ENCODE measurements at places on chromosomes 2 and 18. TPM values are rescaled to one million over a fixed set of nuclear protein-coding genes. Genes with fewer than 3 reads are reported as not detected.

GRCh38 chr2:64207573-64207972, 63.4 kb upstream of the PELI1 start:
- no peak for DNase-seq

GRCh38 chr18:61595615-61596251, 262.5 kb downstream of the CDH20 start:
- DNase-seq: no peak

DNA sequence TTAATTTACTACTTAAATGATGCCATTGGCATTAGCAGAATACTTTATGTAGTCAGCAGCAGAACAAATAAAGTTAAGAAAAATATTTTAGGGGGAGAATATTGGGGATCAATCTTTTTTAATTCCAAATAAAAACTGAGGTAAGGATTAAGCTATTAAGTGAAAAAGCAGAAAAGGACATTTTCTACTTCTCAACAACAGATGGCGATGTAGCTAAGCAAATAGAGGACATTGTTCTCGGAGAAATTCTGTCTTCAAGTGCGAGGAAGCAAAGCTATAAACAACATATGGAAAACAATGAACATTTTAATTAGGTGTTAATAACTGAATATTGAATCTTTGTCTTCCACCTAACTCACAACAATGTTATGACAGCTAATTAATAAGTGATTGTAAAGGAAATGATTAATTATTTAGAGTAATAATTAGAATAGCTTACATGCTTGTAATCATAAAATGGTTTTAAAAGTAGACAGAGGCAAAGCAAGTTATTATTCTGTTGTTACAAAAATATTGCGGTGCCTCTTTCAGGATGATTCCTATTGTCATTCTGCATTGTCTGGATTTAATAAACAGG, 32.9 kb upstream of the CCDC93 start:
- DNase-seq: no peak

GRCh38 chr2:7209757-7210555, 292.7 kb downstream of the RNF144A start:
- DNase-seq: peak; percentile 59

GRCh38 chr2:103809941-103810441, 1043.9 kb upstream of the POU3F3 start:
- no peak for DNase-seq

DNA sequence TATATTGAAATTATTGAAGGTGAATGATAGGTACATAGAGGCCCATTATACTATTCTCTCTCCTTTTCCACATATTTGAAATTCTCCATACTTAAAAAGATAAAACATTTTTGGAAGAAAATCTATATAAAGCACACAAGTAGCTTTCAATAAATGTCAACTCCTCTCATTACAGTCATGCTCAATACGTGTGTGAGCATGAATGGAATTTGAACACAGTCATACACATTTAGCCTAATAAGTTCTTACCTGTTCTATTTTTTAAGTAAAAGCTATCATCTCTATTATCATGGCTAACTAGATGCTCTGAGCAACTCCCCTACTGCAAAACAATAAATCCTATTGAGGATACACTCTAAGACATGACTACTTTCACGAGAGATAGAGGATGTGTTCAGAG, 41.9 kb upstream of the SPATS2L start:
- no peak for DNase-seq

GRCh38 chr18:66210875-66211274, 393.0 kb downstream of the CDH19 start:
- DNase-seq: no peak

- DNase-seq: no peak
These were observed 4.5 kb downstream of the ATIC start for GRCh38 chr2:215316336-215316735.

DNA sequence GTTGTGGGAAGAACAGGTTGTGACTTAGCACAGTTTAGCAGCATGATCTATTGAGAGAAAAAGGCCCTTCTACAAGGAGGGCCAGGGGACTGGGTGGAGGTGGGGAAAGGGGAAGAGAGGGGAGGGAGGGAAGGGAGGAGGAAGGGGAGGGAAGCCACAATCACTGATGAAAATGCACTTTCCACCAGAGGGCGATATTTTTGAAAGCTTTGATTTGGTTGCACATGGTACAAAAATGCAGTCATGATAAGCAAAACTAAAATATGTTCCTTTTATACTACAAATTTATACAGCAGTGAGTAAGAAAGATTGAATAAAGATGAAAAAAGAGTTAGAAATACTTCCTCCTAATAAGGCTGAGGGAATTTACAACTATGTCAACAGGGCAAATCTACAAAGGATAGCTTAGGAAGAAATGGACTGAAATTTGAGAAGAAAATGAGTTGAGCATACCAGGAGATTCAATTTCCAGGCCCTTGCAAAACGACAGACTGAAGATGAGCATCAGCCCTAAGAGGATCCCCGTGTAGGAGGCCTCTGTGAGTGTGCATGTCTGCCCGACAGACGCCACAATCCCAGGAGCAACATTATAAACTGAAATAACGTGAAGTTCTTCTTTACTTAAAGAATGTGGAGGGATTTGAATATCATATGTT, 17.2 kb downstream of the SH3YL1 start:
- no peak for DNase-seq

DNA sequence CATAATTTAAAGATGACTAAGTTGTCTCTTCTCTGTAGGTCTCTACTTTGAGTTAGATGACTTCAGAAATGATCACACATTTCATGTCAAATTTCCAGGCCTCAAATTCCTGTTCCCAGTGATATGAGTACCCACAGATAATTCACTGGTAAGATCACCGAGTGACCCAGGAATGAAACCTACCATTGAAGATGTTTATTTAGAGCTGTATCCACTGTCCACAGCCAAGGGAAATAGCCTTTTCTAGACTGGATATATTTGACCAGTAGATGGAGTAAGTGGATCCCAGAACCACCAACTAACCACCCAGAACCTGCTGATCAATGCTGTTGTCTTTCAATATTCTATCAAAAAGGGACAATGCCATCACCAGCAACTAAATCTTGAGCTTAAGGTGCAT, 238.8 kb downstream of the SLC8A1 start:
- no peak for DNase-seq

DNA sequence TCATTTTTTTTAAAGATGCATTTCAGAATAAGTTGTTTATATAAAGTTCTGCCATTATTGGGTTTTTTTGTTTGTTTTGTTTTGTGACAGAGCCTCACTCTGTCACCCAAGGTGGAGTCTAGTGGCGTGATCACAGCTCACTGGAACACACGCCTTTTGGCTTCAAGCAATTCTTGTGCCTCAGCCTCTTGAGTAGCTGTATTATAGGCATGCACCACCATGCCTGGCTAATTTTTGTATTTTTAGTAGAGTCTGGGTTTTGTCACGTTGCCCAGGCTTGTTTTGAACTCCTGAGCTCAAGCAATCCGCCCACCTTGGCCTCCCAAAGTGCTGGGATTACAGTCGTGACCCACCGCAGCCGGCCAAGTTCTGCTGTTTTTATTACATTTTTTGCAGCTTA, 72.3 kb downstream of the R3HDM1 start:
- no peak for DNase-seq

DNA sequence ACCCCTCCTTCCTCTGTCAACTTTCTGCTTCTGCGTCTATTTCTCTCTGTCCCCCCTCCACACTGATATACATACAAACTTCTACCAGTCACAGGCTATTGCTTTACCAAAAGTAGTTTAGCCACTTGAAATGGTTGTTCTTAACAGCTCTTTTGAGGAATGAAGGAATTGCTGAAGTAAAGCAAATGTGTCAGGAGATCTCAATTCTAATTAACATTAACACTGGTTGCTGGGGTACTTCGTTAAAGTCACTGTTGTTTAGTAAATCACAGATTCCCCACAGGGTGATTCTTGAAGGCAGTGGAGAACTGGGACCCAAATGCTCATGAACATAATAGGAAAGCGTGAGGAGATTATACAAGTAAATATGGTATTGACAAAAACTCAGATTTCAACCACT, 232.8 kb downstream of the NYAP2 start:
- no peak for DNase-seq

GRCh38 chr2:168396131-168396530, 59.9 kb upstream of the CERS6 start:
- DNase-seq: no peak

DNA sequence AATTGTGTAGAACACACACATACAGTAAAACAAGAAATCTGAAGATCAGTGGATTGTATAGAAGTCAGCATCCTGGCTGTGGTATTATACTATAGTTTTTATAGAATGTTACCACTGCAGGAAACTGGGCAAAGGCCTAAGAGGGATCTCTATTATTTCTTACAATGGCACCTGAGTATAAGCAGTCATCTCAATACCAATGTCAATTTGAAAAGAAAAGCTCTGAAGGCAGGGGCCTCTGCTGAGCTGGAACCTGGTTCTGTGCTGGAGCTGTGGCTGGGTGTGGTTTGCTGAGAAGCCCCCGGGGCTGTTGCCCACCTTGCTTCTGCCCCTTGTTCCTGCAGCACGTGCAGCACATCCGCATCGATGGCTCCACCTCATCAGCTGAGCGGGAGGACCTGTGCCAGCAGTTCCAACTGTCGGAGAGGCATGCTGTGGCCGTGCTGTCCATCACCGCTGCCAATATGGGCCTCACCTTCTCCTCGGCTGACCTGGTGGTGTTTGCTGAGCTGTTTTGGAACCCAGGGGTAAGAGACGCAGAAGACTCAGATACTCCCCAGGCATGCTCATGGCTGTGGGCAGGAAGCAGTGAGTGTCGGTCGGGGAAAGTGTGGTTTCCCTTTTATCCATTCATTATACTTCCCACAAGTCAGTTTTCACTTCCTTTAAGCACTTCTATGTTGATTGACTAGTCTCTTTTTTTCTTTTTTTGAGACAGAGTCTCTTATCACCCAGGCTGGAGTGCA, 23.5 kb upstream of the RPL37A start:
- no peak for DNase-seq

DNA sequence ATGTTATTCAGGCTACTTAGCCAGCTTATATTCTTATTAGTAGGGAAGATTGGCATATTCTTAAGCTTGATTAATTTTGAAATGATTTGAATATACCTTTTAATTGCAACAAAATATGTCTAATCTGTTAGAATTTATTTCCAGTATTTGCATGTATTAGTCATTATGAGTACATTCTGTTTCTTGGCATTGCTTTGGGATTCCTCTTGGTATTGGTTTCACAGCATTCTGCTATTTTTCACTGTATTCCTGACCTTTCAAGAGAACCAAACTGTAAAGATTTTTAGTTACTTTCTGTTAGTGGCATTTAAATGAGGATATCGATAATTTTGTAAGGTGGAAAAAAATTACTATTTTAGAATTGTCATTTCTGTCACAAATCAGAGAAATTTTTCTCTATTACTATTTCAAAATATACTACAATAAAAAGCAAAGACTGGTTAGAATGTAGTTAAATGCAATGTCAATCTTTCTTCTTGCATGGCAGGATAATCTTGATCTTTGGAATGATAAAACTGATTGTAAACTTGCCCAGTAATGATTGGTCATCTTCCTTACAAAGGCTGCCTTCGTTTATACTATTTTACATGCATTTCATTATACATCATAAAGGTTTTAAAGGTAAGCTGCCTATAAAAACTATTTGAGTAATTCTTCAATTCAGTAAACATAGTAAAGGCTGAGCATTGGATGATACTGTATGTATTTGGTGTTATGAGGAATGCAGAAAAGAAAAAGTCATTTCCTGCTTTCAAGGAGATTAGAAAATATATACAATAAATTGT, 86.1 kb downstream of the SLC4A10 start:
- no peak for DNase-seq

- no peak for DNase-seq
These were observed 148.8 kb upstream of the SRD5A2 start for GRCh38 chr2:31729442-31730092.

GRCh38 chr2:174729797-174730697, 34.2 kb downstream of the CHRNA1 start:
- DNase-seq: peak; percentile 20

GRCh38 chr2:191569025-191569424, 108.9 kb upstream of the NABP1 start:
- DNase-seq: no peak

GRCh38 chr2:88659538-88659915, 31.9 kb upstream of the RPIA start:
- peak; percentile 59 for DNase-seq

DNA sequence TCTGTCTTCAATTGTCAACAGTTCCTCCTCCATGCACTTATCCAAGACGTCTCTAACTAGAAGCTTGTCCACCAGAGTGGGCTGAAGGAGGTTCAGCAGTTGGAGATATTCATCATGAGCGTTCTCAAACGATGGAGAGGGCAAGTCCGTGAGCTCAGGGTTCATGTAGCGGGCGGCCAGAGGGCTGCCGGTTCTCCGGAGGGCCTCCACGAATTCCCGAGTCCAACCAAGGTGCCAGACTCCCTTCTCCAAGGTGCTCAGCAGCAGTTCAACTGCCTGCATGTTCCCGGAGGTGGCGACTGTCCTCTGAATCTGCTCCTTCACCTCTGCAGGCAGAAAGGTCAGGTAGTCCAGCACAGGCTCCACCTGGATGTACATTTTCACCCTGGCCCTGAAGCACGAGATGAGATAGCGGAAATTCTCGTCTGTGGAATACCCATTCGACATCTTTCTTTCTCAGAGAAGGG, 590 bp downstream of the IFIH1 start:
- DNase-seq: peak; percentile 39

The ARHGAP28 gene
- 1.6 TPM for total RNA-seq

The ICOS gene
- not detected for total RNA-seq

The CXCR1 gene
- total RNA-seq: not detected

The RIT2 gene
- total RNA-seq: not detected

The ANKRD23 gene
- 1.7 TPM for total RNA-seq

The EFEMP1 gene
- 69.2 TPM for total RNA-seq

Measured in MG63 (cell line).